Hematopoietic multipotent progenitor cell treated with erythropoietin and hydrocortisone succinate and interleukin-3 and kit ligand, for 6 days (in vitro differentiated cells): ENCODE measurements at places on chromosomes 1 and 21.

DNA sequence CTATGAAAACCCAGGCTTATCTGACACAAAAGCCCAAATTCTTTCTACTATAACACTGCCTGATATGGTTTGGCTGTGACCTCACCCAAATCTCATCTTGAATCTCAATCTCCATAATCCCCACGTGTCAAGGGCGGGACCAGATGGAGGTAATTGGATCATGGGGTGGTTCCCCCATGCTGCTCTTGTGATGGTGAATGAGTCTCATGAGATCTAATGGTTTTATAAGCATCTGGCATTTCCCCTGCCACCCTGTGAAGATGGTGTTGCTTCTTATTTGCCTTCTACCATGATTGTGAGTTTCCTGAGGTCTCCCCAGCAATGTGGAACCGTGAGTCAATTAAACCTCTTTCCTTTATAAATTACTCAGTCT, 123.3 kb upstream of the USP24 start:
- DNase-seq: no peak

DNA sequence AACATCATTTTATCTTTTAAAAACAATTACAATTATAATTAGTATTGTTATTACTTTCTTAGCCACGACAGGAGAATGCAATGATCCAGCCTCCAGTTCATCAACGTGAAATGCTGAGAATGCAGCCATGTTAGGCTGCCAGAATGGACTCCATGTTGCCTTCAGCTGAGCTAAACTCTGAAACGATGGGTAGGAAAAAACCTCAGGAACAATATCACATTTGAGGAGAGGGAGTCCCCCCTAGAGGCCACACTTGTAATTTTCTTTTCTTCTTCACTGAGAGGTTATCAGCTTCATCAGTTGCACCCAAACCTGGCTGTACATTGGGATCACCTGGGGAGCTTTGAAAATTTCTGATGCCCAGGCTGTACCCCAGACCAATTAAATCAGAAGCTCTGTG, 34.6 kb upstream of the DNAH14 start:
- no peak for DNase-seq

DNA sequence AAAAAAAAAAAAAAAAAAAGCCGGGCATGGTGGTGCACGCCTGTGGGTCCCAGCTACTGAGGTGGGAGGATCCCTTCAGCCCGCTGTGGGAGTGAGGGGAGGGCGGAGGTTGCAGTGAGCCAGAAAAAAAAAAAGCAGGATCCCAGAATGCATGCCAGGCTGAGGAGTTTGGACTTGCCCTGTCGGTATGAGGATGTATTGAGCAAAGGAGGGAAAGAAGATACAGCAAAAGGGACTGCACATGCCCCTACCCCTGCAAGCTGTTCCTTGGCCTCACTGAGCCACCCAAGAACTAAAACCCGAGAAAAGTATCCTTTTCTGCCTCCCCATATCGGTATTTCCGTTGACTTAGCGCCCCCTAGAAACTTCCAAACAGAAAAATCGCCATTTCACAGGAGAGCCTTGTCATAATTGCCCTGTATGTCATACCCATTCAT, 1.3 kb upstream of the GPATCH4 start:
- DNase-seq: peak; percentile 73

- DNase-seq: no peak
These were observed 109.6 kb upstream of the TMEM51 start for GRCh38 chr1:15043934-15044333.

DNA sequence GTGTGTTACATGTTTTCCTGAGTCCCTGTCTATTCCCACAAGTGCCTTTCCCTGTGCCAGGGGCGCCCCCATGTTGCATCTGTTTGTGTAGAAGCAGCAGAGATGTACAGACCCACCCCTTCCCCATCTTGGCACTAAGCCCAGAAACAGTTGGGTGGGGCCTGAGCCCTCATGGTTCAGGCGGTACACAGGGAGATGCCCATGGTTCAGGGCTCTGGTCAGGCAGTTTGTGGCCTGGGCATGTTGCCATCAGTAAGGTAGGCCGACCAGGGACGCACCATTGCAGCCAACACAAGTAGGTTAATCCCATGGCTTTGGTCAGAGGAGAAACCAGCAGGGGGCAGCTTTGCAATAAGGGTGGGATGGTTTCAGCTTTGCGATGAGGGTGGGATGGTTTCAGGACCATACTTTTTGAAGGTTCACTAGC, 914 bp upstream of the ADGRB2 start:
- DNase-seq: peak; percentile 64

DNA sequence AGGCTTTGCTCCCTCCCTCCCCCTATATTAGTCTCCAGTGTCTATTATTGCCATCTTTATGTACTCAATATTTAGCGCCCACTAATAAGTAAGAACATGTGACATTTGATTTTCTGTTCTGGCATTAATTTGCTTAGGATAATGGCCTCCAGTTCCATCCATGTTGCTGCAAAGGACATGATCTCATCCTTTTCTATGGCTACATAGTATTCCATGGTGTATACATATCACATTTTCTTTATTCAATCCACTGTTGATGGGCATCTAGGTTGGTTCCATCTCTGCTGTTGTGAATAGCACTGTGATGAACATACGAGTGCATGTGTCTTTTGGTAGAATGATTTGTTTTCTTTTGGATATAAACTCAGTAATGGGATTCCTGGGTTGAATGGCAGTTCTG, 61.3 kb downstream of the SH3GLB1 start:
- DNase-seq: no peak

GRCh38 chr1:228393811-228394570, 12.6 kb downstream of the TRIM11 start:
- DNase-seq: no peak
